ENCODE measurements at places on chromosomes 6 and 20.
A peak's percentile ranks its signal among the peaks of the same experiment; 100 is the strongest.

GRCh38 chr6:111013144-111013915 is 31.5 kb downstream of the RPF2 start:
- no peak overlapping the region for H3K4me3 ChIP-seq
- H3K27ac ChIP-seq: no peak overlapping the region

GRCh38 chr20:13883425-13883824 is 98.6 kb downstream of the NDUFAF5 start:
- H3K4me1 ChIP-seq: no peaks in the 10 kb centered on the region
- no peak overlapping the region for H3K27ac ChIP-seq
- H3K27me3 ChIP-seq: no peaks in the 10 kb centered on the region
- H3K4me3 ChIP-seq: no peak overlapping the region
- H3K36me3 ChIP-seq: no peaks in the 10 kb centered on the region

- DNase-seq: no peak
- H3K4me1 ChIP-seq: no peaks in the 10 kb centered on the region
- H3K27me3 ChIP-seq: no peaks in the 10 kb centered on the region
- H3K4me3 ChIP-seq: no peak overlapping the region
- H3K36me3 ChIP-seq: peaks cover 37% of the 10 kb centered on the region
Measured at GRCh38 chr20:37797669-37798175, 103.9 kb downstream of the CTNNBL1 start.

- no peaks in the 10 kb centered on the region for H3K27me3 ChIP-seq
- no peak overlapping the region for H3K4me3 ChIP-seq
- H3K36me3 ChIP-seq: no peaks in the 10 kb centered on the region
- peak; percentile 12 for DNase-seq
- peak overlapping the region; percentile 45 for H3K27ac ChIP-seq
Measured at GRCh38 chr20:47358672-47359529, 2.4 kb upstream of the ZMYND8 start.

DNA sequence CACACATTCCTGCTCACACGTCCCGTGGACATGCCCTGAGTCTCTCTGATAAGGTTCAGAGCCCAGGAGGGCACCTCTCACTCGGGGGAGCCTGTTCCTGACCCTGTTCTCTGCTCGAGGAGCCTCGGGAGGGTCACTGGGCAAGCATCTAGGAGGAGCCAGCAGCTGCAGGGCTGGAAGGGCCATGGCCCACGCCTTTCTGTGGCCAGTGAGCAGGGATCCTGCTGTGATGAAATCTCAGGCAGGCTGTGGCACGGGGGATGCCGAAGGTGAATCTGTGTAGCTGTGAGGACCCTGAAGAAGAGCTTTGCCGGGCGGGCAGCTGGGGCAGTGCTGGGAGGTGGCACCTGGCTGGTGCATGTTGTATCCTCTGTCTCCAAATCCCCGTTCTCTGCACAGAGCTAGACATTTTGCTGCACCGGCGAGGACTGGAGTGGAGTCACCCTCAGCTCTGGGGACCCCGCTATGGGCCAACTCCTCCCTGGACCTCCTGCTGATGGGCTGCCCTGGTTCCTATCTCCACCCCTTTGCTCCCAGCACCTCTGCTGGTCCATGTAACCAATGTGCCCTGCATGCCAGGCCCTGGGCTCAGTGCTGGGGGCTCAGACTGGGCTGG is 7.1 kb upstream of the NPBWR2 start:
- H3K36me3 ChIP-seq: no peaks in the 10 kb centered on the region
- H3K27ac ChIP-seq: no peak overlapping the region
- no peak for DNase-seq
- H3K4me1 ChIP-seq: no peaks in the 10 kb centered on the region
- H3K27me3 ChIP-seq: no peaks in the 10 kb centered on the region

DNA sequence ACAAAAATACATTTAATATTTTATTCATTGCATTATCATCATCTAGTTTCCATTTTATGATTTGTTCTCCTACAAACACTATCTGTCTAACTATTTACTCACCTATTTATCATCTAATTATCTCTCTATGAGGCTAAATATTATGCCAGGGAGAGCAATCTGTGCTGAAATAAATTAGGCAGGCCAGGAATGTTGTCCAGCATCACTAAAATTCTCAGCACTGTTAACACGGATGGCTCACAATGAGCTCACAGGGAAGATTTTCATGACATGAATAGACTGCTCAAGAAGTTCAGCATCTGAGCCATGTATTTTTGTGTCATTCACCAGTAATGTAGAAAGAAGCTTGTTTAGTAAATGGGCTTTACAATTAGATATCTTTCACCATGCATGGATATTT is 1277.2 kb downstream of the GRIK2 start:
- no peak overlapping the region for H3K27ac ChIP-seq
- no peak for DNase-seq
- no peak overlapping the region for H3K4me3 ChIP-seq

GRCh38 chr6:99614430-99615186 is 8.0 kb downstream of the PRDM13 start:
- DNase-seq: peak; percentile 47
- H3K27ac ChIP-seq: no peak overlapping the region
- peaks cover 35% of the 10 kb centered on the region for H3K4me1 ChIP-seq
- H3K27me3 ChIP-seq: peaks cover 69% of the 10 kb centered on the region

DNA sequence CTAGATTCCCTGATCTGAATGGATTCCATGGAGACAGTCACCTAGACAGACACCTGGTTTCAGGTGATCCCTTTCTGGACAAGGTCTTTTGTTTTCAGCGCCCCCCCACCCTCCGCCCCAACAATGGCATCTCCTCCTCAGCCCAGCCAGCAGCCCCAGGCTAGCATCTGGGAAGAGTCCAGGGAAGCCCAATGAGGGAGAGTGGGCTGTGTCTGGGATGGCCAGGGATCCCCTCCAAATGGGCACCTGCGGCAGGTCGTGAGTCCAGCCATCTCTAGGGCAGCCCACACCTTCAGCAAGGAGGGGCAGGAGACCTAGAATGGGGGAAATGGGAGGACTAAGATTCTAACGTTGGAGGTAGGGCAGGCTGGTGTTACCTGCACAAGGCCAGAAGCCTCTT is 1.2 kb upstream of the SLC24A3 start:
- no peak overlapping the region for H3K27ac ChIP-seq
- H3K4me3 ChIP-seq: no peak overlapping the region
- no peak for DNase-seq
- peaks cover 38% of the 10 kb centered on the region for H3K27me3 ChIP-seq
- no peaks in the 10 kb centered on the region for H3K36me3 ChIP-seq

GRCh38 chr6:113306552-113307145 is 550.5 kb upstream of the MARCKS start:
- H3K36me3 ChIP-seq: no peaks in the 10 kb centered on the region
- H3K27ac ChIP-seq: no peak overlapping the region
- H3K27me3 ChIP-seq: no peaks in the 10 kb centered on the region

DNA sequence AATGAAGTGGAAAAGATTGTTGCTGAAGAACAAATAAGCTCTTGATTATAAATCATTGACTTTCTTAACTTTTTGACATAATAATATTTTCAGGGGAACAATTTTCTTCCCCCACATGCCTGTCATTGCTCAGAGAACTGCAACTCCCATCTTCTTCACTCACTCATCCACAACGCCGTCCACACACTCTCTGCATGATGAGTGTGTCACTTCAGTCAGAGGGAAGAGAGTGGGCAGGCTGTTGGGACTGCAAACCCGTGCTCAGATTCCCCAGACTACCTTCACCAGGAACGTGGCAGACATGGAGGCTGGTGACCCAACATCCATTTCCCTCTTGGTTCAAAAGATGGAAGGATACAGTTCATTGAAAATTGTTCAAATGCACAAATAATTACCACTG is 650.8 kb downstream of the PRKN start:
- no peak overlapping the region for H3K4me3 ChIP-seq
- no peak for DNase-seq
- H3K36me3 ChIP-seq: no peaks in the 10 kb centered on the region
- no peaks in the 10 kb centered on the region for H3K27me3 ChIP-seq

- H3K36me3 ChIP-seq: peaks cover 2% of the 10 kb centered on the region
- no peaks in the 10 kb centered on the region for H3K27me3 ChIP-seq
- H3K27ac ChIP-seq: no peak overlapping the region
- peaks cover 41% of the 10 kb centered on the region for H3K4me1 ChIP-seq
- DNase-seq: no peak
Measured at GRCh38 chr6:15292721-15293302, 46.9 kb downstream of the JARID2 start.

- no peaks in the 10 kb centered on the region for H3K4me1 ChIP-seq
- DNase-seq: no peak
- H3K27ac ChIP-seq: no peak overlapping the region
- no peaks in the 10 kb centered on the region for H3K27me3 ChIP-seq
- no peak overlapping the region for H3K4me3 ChIP-seq
- no peaks in the 10 kb centered on the region for H3K36me3 ChIP-seq
Measured at GRCh38 chr6:54057058-54057457, 54.2 kb upstream of the MLIP start.

- DNase-seq: no peak
- H3K4me3 ChIP-seq: no peak overlapping the region
- no peaks in the 10 kb centered on the region for H3K36me3 ChIP-seq
- H3K27ac ChIP-seq: peak overlapping the region; percentile 54
- H3K4me1 ChIP-seq: peaks cover 32% of the 10 kb centered on the region
Measured at GRCh38 chr20:36988494-36988966, 37.0 kb upstream of the SAMHD1 start.

DNA sequence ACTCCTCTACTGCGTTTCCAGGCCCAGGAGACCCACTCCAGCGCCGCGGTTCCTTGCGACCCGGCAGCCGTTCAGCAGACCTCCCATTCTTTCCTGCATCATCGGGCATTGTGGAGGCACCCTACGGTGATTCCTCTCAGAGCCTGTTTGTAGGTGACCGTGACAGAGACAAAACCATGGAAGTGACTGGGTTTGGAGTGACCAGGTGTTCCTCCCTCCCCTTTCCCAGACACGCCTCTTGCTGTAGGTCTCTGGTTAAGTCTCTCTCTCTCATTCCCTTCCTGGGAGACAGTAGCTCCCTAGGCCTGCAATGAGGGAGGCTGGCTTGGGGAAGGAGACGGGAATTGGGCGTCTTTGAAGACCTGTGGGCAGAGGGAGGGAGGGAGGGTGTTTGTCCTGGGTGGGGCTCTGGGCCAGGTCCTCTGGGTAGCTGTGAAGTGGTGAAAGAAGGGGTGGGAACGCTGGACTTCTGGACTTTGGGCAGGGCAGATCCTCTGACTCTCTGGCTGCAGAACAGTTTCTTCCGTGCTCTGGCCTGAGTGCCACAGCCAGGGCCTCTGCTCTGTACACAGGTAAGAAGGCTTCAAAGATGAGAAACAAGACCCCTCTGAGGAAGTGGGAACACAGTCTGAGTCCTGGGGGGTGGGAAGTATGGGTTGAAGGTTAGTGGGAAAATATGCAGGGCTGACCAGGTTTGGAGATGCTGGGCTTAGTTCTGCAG is 763 bp downstream of the KLC4 start:
- DNase-seq: no peak
- peak overlapping the region; percentile 89 for H3K4me3 ChIP-seq
- H3K27me3 ChIP-seq: no peaks in the 10 kb centered on the region
- H3K36me3 ChIP-seq: peaks cover 31% of the 10 kb centered on the region

DNA sequence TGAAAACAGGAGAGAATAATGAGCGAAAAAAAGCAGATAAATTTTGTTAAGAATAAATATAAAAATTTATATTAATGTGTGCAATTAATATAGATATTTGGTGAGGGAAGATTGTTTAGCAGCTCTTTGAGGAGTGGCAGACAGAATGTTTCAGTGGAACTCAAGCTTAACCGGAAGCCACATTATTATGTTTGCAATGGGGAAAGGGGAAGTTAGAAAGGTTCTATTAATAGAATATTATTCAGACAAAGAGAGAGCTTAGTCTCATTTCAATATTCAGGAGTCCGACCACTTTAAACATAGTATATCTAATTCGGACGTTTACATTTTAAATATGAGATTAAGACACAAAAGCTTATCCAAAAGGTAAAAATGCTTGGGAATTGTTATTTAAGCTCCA is 81.6 kb upstream of the KHDRBS2 start:
- DNase-seq: no peak
- H3K27me3 ChIP-seq: no peaks in the 10 kb centered on the region
- no peaks in the 10 kb centered on the region for H3K4me1 ChIP-seq
- no peaks in the 10 kb centered on the region for H3K36me3 ChIP-seq
- no peak overlapping the region for H3K4me3 ChIP-seq

GRCh38 chr6:144353871-144354314 is 68.8 kb downstream of the UTRN start:
- peak overlapping the region; percentile 22 for H3K4me3 ChIP-seq
- H3K27me3 ChIP-seq: no peaks in the 10 kb centered on the region
- H3K4me1 ChIP-seq: peaks cover 59% of the 10 kb centered on the region
- H3K36me3 ChIP-seq: peaks cover 5% of the 10 kb centered on the region
- no peak for DNase-seq

GRCh38 chr6:158782432-158783166 is 36.6 kb downstream of the EZR start:
- no peak overlapping the region for H3K4me3 ChIP-seq
- no peak overlapping the region for H3K27ac ChIP-seq
- peaks cover 97% of the 10 kb centered on the region for H3K36me3 ChIP-seq

- H3K4me1 ChIP-seq: no peaks in the 10 kb centered on the region
- no peak overlapping the region for H3K27ac ChIP-seq
- no peak for DNase-seq
- H3K4me3 ChIP-seq: no peak overlapping the region
- no peaks in the 10 kb centered on the region for H3K36me3 ChIP-seq
- peaks cover 3% of the 10 kb centered on the region for H3K27me3 ChIP-seq
Measured at GRCh38 chr20:33894798-33895197, 83.7 kb downstream of the CHMP4B start.

GRCh38 chr6:33128318-33128717 is 52.5 kb downstream of the HLA-DPB1 start:
- H3K27me3 ChIP-seq: no peaks in the 10 kb centered on the region
- no peaks in the 10 kb centered on the region for H3K36me3 ChIP-seq
- no peak for DNase-seq
- H3K4me1 ChIP-seq: no peaks in the 10 kb centered on the region
- H3K27ac ChIP-seq: no peak overlapping the region
- H3K4me3 ChIP-seq: no peak overlapping the region

- no peaks in the 10 kb centered on the region for H3K27me3 ChIP-seq
- H3K4me1 ChIP-seq: no peaks in the 10 kb centered on the region
- no peaks in the 10 kb centered on the region for H3K36me3 ChIP-seq
- no peak for DNase-seq
Measured at GRCh38 chr6:150250826-150251225, 108.0 kb downstream of the PPP1R14C start.

DNA sequence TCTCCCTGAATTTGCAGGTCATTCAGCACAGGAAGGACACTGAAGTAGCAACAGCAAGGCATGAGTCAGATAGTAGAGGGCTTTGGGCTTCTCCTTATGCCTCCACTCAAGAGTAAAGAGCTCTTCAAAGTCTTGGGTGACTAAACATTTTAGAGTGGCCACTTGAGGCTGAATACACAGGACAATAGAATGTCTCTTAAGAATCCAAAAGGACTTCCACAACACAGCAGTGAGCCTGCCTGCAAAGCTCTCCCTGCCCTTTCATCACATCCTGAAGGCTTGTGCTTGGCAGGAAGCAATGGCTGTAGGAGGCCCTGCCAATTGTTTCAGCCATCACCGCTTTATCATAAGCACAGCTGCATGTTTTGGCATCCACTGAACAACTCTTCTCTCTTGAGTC is 36.8 kb downstream of the FOXQ1 start:
- no peaks in the 10 kb centered on the region for H3K36me3 ChIP-seq
- H3K27me3 ChIP-seq: peaks cover 27% of the 10 kb centered on the region
- H3K4me1 ChIP-seq: no peaks in the 10 kb centered on the region

- no peak for DNase-seq
- H3K27me3 ChIP-seq: peaks cover 20% of the 10 kb centered on the region
- no peak overlapping the region for H3K27ac ChIP-seq
- H3K36me3 ChIP-seq: no peaks in the 10 kb centered on the region
- H3K4me1 ChIP-seq: no peaks in the 10 kb centered on the region
Measured at GRCh38 chr20:21113697-21114096, 7.5 kb upstream of the LINC00237 start.

GRCh38 chr6:11236076-11236750 is 3.7 kb upstream of the NEDD9 start:
- no peaks in the 10 kb centered on the region for H3K27me3 ChIP-seq
- H3K36me3 ChIP-seq: no peaks in the 10 kb centered on the region
- peak overlapping the region; percentile 55 for H3K27ac ChIP-seq
- peaks cover 33% of the 10 kb centered on the region for H3K4me1 ChIP-seq

Data from CD4-positive, alpha-beta T cell (primary cell).